Iris pigment epithelial cell (primary cell): ENCODE measurements at places on chromosomes 6 and 20.

GRCh38 chr20:16505894-16506293, 67.4 kb downstream of the KIF16B start:
- DNase-seq: no peak

- no peak for DNase-seq
Measured at GRCh38 chr6:6508643-6509042, 79.9 kb upstream of the LY86 start.

- no peak for DNase-seq
Measured at GRCh38 chr20:62132421-62132820, 10.1 kb downstream of the LSM14B start.

GRCh38 chr20:41167481-41168253, 30.3 kb downstream of the PLCG1 start:
- no peak for DNase-seq

- no peak for DNase-seq
Measured at GRCh38 chr6:56688521-56688920, 45.8 kb upstream of the DST start.

GRCh38 chr6:102944475-102944874, 1551.0 kb downstream of the GRIK2 start:
- no peak for DNase-seq

GRCh38 chr6:111710911-111711310, 105.2 kb upstream of the TRAF3IP2 start:
- DNase-seq: no peak
